ENCODE measurements at places on chromosomes 1 and 21. TPM values are rescaled to one million over a fixed set of nuclear protein-coding genes. Genes with fewer than 3 reads are reported as not detected.

GRCh38 chr1:96721053-96721415 lies 550 bp upstream of the PTBP2 start:
- no peak for DNase-seq

Gene NECTIN4
- 0.33 TPM for total RNA-seq

Gene FCMR
- not detected for total RNA-seq

- DNase-seq: no peak
Observed at GRCh38 chr1:42319128-42319851, 15.7 kb downstream of the FOXJ3 start.

DNA sequence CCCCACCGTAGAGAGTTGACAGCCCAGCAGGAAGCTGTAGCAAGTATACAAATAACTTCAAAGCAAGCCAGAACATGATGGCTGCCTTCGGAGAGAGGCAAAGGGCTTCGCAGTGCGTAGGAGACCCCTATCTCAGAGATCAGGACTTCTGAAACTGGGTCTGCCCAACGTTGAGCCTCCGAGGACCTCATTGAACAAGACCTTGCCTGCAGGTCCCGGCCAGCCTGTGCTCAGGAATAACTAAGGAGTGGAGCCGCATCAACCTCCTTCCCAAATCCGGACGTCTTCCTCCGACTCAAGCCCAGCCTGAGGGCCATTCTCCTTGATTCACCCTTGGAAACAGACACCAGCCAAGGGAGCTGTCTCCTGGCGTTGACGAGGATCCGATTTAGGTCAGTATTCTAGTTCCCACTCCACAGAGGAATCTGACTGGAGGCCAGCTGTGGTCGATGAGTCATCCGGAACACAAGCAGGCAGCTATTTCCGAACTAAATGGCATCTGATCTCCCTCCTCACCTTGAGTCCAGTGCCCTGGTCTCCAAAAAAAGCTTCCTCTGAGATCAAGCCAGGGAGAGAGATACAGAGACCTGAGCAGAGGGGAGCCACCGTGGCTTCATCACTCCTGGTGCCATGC lies 166.5 kb upstream of the COA6 start:
- DNase-seq: no peak

Gene FCAMR
- total RNA-seq: not detected

- no peak for DNase-seq
Observed at GRCh38 chr1:210689826-210690225, 361.1 kb downstream of the HHAT start.

- DNase-seq: no peak
Observed at GRCh38 chr1:32701951-32702598, 495 bp downstream of the SYNC start.

Gene TRIM17
- total RNA-seq: 2.8 TPM

DNA sequence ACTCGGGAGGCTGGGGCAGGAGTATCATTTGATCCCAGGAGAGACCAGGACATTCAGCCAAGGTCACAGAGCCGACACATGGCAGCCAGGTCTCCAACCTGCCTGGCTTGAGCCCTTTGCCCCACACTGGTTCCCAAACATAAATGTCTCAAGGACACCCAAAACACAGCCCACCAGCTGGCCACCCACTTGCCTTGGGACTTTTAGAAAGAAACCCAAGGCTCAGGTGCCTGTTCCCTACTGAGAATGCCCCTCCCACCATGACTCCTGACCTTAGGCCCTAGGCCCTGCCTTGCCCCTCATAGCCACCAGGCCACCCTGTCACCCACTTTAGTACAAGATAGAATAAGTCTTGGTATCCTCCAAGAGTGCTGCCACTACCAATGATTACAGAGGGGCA lies 41.9 kb upstream of the LRP8 start:
- DNase-seq: peak; percentile 10

DNA sequence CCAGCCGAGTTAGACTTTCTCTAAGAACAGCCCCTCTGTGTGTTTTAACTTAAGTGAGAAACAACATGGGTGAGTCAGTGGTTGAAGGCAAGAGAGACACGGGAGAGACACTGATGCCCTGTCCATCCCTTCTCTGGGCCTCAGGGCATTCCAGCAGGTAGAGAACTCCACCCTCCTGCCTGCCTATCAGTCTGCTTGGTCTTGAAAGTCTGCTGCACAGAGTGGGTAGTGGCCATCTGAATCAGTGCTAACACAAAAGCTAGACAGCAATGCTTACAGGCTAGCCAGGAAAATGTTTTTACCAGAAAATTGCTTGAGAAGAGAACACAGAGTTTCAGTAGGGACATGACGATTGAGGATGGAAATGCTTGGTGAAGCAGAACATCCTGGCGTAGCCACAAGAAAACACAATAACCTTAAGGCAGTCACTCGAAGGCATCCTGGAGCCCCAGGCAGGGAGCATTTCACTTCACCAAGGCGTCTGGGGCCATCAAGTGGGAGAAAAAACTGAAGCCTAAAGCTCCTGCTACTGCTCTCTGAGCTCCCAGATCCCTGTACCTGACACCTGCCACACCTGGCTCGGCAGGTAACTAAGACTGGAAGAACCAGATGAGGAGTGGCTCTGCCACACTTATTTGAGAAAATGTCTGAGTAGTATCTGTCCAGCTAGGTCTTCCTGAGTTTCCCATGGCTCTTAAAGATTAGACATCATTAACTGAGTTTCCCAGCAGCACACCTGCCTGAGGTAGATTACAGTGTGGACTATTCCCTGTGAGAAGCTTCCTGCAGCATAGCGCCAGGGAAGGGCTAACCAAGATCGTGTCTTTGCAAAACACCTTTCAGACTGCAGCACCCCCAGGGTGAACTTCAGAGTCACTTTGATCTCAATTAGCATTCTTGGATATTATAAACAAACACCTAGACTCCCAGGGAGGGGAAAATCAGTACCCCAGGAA lies 18.1 kb upstream of the LBR start:
- no peak for DNase-seq

Gene TPTE
- not detected for total RNA-seq
